ENCODE measurements at places on chromosomes 2 and 18. TPM values are rescaled to one million over a fixed set of nuclear protein-coding genes. Genes with fewer than 3 reads are reported as not detected.

The GALM gene
- 29.3 TPM for total RNA-seq

The CEBPZOS gene
- 14.1 TPM for total RNA-seq

The TUBA4B gene
- not detected for total RNA-seq

GRCh38 chr2:224121406-224122067 lies 82.5 kb upstream of the SERPINE2 start:
- no peak for DNase-seq

GRCh38 chr2:157312866-157313486 lies 12.6 kb downstream of the ERMN start:
- DNase-seq, result no peak

- peak; percentile 58 for DNase-seq
Measured at GRCh38 chr2:23351388-23352141, 33.4 kb upstream of the KLHL29 start.

- no peak for DNase-seq
Measured at GRCh38 chr18:5841518-5841917, 53.8 kb downstream of the TMEM200C start.

DNA sequence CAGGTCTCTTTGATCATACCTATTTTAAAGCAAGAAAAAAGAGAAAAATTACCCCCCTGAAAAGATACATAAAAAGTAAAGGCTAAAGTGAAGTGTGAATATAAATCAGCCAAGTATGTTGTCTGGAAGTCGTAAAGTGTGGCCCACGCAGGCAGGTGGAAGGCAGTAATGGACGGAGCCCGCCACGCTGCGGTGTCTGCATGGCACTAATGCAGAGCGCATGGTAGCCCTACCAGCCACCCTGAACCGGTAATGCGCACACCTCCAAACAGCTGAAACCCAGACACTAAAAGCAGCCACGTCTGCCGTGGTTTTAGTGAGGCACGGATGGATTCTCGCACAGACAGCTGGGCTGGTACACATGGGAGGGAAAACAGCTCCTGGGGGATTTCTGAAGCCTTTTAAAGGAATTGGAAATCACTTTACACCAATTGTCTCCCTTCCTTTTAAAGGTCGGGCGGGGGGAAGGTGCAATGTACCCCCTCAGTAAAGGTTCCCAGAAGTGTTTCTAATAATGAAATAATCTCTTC lies 615.2 kb downstream of the CNTNAP5 start:
- no peak for DNase-seq

- no peak for DNase-seq
Measured at GRCh38 chr18:9612977-9613376, 1.4 kb downstream of the PPP4R1 start.

DNA sequence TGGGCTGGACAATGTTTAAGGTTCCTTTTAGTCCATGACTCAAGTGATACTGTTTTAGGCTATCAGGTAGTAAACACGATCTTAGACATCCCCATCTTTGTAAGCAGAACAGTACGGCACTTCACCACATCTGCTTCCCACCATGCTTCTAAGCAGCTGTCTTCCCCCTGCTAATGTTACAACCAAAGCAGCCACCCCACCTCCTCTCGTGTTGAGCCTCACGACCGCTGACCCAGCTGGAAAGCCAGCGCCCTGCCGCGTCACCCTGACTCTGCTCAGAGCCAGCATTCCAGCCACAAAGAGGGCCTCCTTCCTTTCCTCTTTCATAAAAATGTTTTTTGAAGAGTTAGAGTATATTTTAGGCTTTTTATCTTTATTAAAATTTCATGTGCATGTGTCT lies 9.4 kb downstream of the MTERF4 start:
- no peak for DNase-seq

- no peak for DNase-seq
Measured at GRCh38 chr2:211611061-211611518, 927.5 kb downstream of the ERBB4 start.

The STAT4 gene
- 14.4 TPM for total RNA-seq

The ASPRV1 gene
- total RNA-seq, result 0.94 TPM
